ENCODE measurements at places on chromosomes 5 and 9.

DNA sequence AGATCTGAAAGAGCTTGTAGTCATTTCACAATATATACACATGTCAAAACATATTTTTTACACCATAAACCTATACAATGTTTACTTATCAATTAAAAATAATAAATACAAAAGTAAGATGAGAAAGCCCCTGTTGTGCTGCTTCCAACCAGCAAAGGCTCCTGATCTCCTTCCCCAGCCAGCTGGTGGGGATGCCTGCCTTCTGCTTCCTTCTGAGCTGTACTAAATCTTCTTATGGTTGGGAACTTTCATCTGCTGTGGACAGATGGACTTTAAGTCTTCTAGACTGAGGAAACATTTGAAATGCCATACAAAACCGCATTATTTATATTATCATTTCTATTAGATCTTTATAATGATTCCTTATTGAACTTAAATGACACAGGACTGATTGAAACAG, 745.3 kb upstream of the CHD1 start:
- no peak for DNase-seq

- no peak for DNase-seq
Measured at GRCh38 chr5:149062371-149063016, 368 bp downstream of the SH3TC2 start.

GRCh38 chr9:123218831-123219230, 49.6 kb downstream of the STRBP start:
- no peak for DNase-seq

DNA sequence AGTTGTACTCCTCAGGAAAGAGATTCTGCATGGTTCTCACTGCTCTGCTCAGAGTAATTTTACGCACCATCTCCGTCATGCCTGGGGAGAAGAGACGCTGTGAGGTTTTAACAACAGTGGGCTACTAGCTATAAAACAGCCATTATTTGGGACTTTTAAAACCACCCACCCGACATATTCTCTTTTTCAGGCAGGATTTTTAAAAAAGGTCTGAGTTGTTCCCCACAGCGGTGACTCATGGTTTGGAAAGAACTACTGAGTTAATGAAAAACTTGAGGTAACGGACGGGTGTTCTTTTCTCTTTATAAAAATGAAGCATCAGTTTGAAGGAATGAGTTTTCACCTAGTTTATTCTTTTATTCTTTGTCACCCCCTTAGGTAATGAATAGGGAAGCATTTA, 61.3 kb downstream of the TTLL11 start:
- DNase-seq: no peak

GRCh38 chr9:124040935-124041816, 29.6 kb downstream of the LHX2 start:
- DNase-seq: peak; percentile 9

- DNase-seq: no peak
Measured at GRCh38 chr5:67648201-67648671, 451.6 kb upstream of the CD180 start.

DNA sequence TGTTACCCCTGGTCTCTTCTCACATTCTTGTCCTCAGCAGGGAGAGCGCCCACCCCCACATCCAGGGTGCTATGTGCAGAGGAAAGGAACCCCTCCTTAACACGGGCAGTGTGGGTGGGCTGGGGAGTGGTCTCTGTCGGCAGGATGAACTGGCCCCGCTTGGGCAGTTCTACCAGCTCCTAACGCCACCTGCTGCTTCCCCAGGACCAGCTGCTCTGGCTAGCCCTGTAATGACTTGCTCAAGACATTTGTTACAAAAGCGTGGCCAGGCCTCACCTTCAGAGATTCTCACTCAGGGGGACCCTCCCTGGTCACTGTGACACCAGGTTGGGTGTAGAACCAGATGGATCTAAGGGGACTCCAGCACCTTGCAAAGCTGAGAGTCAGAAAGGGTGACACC, 82.4 kb downstream of the HMCN2 start:
- DNase-seq: no peak

GRCh38 chr5:14365831-14366430, 215.7 kb upstream of the OTULINL start:
- no peak for DNase-seq

- DNase-seq: no peak
Measured at GRCh38 chr5:135534609-135535419, 950 bp downstream of the NEUROG1 start.

- DNase-seq: no peak
Measured at GRCh38 chr9:89405826-89406225, 87.5 kb downstream of the SECISBP2 start.

DNA sequence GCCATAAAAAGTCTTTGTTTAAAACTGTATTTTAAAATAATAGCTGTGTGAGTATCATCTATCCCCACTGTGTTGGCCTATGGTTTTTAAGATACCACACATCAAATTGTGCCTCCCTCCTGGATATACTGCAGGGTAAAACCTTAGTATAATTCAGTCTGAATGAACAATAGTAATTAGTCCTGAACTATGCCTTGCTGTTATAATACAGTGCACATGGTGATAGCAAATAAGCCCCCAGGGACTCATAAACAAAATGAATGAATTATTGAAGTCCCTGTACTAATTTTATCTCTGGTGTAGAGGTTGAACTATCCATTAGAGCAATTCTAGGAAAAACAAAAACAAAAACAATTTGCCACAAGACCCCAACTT, 142.7 kb upstream of the ADAMTSL1 start:
- DNase-seq: no peak

GRCh38 chr5:109885205-109885604, 195.5 kb downstream of the MAN2A1 start:
- no peak for DNase-seq

Measured in stimulated activated CD4-positive, alpha-beta T cell treated with anti-CD3 and anti-CD28 coated beads, Interleukin-2, amount 100 ng/mL, for 4 hours (primary cell).